ENCODE measurements at places on chromosomes 4 and X.

DNA sequence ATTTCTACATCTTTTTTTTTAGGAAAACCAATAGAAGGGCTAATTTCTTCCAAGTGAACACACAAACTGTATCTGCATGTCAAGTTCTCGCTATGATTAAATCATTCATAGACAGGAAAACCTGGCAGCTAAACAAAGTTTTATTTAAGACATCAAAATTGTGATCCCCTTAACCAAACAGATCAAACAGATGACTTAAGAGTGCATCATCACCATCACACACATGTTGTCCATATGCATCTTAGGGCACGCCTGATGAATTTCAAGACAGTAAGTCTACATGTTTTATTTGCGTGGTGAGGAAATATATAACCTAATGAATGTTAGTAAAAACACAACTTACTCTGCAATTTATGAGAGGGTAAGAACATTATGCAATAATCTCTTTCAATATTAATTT, 317.0 kb upstream of the ANXA10 start:
- no peak for DNase-seq

DNA sequence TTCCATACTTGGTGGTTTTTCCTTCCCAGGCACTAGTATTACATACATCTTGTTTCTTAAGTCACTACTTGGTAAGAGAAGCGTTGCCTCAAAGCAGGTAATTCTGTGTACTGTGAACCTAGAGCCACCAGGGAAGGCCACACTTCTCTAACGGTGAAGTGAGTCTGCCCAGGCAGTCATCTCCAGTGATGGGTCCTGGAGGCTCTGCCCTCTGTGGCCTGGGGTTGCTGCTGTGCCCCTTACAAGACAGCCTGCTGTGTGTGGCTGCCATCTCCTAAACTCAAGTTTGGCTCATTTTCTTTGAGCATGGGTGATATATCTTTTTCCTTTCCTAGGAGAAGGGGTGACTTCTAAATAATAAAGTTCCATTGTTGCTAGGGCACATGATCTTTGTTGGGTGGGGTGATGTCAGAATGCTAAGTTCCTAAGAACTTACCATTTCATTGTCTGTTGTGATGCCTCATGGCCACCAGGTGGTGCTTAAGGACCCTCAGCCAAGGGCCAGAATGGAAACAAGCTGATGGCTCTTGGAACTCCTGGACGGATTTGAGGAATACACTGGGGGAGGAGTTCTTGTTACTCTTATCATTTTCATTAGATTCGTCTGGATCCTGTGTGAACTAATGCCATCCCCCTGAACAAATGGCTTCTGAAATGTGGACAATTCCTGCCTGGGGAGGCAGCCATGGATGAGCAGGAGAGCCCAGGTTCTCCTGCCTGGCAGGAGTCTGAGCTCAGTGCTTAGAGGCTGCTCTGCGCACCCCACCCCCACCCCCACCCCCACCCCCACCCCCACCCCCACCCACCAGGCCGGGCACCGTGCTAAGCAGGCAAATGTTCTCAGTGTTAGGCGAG, 41.1 kb upstream of the WDR1 start:
- DNase-seq, result no peak

GRCh38 chr4:174457468-174457867, 64.8 kb downstream of the HPGD start:
- DNase-seq, result no peak

DNA sequence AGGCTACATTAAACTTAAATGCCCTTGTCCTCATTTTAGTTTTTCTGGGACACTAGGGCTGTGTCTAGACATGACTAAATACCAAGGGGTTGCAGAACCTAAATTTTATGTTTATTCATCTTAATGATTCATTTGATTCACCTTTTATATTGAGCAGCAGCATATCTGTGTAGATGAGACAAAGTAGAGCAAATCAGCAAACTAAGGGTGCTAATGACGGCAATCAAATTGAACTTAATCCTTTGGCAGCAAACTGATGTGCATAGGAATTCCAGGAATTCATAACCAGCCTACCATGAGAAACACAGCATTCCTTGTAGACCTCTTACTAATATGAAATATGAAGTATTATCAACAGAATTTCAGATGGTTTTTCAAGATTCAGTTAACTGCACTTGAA, 25.1 kb downstream of the EPHA5 start:
- DNase-seq, result no peak

DNA sequence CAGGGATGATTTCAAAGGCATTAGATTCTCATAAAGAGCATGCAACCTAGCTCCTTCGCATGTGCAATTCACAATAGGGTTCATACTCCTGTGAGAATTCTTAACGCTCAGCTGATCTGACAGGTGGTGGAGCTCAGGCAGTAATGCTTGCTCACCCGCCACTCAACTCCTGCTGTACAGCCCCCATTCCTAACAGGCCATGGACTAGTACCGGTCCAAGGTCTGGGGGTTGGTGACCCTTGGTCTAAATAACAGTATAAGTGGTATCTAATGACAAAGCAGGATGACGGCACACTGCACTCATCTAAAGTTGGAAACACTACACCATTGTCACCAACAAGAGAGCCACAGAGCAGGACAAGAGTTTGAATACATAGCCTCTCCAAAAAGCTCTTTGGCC, 28.5 kb downstream of the ADGRA3 start:
- DNase-seq, result no peak

DNA sequence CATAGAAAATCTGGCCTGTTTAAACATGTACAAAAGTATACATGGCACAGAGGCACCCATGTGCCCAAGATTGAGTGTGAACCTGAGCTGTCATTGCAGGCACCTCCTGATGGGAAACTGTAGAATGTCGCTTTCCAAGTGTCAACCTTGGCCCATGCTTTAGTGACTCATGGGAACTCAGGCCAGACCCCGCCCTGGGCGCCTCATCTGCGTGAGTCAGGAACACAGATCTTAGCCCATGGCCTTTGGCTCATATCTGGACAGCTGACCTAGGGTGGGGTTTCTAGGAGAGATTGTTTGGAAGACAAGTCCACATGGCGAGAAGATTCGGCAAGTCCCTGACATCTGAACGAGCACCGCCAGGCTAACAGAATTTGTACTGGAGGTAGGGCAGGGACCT, 50.0 kb downstream of the CYTL1 start:
- DNase-seq, result no peak

- peak; percentile 78 for DNase-seq
These were observed 119.5 kb upstream of the LIMCH1 start for GRCh38 chr4:41418444-41418843.

DNA sequence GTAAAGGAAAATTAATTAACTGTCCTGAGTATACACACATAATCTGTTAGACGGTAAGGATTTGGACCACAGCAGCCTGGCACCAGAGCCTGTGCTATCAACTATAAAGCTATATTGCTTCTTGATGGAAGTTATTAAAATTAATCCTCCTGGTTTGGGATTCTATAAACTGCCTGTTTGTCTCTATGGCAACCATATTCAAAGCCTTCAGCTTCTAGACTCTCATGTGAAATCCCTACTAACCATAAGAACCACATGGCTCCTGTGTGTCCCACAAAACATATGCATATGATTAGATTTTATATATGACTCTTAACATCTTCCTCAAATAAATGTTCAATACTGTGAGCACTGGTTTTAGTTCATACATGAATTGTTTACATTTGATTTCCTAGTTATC, 380.8 kb downstream of the ANKRD50 start:
- no peak for DNase-seq

DNA sequence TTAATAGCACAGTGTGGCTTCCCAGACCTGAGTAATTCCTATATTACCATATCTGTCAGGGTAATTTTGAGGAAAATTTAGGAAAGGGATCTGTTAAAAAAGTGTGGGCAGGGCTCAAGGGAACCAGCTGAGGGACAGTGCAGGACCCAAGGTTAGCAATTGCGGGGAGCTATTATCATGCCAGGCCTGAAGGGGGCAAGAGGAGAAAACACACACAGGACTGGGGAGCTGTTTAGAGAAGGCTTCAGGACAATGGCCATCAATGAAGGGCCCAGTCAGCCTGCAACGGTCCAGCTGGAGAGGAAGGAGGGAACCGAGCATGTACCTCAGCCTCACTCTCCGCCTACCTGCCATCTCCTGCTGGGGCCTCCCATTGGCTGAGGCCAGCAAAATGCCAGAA, 19.0 kb upstream of the NHS start:
- no peak for DNase-seq

GRCh38 chr4:154578919-154579318, 11.6 kb downstream of the FGA start:
- DNase-seq, result no peak

DNA sequence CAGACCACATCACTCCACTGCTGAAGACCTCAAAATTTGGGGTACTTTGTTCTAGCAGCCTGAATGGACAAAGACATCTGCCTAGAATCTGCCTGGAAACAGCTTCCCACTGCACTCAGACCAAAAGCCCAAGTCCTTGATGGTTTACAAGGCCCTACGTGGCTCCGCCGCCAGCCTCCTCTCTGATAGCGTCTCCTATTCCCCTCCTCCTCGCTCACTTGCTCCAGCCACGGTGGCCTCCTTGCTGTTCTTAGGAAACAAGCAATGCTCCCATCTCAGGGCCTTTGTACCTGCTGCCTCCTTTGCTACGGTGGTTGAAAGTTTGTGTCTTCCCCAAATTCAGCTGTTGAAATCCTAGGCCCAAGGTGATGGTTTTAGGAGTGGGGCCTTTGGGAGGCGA, 34.7 kb upstream of the SORCS2 start:
- DNase-seq, result no peak

DNA sequence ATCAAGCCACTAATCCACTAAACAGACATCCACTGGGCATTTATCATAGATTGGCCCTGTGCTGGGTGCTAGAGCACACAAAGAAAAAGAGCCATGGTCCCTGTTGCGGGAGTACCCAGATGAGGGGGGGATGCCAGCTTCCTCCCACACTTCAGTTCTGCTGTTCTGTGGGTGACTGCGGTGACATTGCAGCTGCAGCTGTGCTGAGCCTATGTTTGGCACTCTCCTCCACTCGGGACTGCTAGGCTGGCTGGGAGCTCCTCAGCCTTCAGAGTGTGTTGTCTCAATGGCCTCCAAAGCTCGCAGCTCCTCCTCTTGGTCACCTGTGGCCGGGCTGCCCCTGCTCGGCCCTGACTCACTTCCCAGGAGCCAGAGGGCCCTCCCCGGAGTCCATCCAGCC, 173.2 kb downstream of the CLCN4 start:
- DNase-seq, result no peak

- no peak for DNase-seq
These were observed 109.4 kb downstream of the ZNF518B start for GRCh38 chr4:10347815-10348214.

GRCh38 chrX:30573125-30573524, 4.4 kb downstream of the TASL start:
- DNase-seq, result no peak

DNA sequence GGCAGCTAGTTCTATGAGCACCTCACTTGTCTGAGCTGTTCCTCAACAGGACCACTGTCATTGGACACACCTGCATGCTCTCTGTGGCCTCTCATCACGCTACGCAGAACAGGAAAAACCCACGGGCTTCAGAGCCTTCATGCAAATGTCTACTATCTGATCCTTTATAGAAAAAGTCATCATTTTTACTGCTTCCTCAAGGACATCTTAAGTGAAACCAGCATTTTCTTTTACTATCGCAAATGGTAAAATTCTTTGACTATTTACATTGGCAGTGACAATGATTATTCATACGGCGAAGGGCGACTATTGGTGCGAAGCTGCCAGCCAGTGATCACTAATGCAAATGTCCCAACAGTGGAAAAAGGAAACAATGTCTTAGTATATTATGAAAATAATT, 147.0 kb downstream of the AFAP1 start:
- no peak for DNase-seq

DNA sequence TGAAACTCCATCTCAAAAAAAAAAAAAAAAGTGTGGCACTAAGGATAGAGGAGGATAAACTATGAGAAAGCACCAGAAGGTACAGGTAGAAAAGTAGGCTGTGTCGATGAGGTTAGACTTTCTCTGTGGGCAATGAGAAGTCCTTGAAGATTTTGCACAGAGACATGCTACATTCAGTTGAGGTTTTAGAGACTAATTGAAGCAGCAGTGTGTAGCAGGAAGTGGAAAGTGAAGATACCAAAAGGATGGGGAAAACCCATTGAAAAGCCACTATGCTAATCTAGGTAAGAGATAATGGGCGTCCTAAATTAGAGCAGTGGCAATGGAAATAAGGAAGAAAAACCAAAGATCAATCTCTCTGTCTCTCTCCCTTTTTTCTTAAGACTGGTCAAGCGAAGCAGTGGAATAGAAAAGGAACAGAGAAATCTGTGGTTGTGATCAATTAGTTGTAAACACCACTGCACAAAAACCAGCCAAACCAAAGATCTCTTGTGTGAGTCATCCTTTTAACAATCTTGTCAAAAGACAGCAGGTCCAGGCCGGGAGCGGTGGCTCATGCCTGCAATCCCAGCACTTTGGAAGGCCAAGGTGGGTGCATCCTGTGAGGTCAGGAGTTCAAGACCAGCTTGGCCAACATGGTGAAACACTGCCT, 3.5 kb downstream of the SPINK2 start:
- no peak for DNase-seq

DNA sequence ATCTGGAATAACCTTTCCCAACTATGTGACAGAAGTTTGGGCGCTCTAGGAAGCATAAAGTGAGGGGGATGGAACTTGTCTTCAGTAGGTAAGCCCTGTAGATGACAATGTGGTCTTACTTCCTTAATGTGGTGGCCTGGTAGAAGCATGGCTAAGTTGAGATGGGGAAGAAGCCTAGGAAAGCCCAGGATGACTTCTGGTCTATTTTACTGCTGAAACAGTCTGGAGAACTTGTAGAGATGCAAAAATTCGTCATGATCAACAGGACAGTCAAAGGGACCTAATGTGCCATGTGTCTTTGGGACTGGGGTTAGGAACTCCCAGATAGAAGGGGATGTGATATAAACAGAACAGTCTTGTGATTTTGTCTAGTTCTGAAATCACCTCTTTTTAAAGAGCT, 40.8 kb downstream of the CCNG2 start:
- DNase-seq, result no peak

- no peak for DNase-seq
These were observed 14.0 kb downstream of the TMEM154 start for GRCh38 chr4:152665691-152666395.

GRCh38 chrX:56066016-56066415, 166.1 kb upstream of the KLF8 start:
- no peak for DNase-seq

DNA sequence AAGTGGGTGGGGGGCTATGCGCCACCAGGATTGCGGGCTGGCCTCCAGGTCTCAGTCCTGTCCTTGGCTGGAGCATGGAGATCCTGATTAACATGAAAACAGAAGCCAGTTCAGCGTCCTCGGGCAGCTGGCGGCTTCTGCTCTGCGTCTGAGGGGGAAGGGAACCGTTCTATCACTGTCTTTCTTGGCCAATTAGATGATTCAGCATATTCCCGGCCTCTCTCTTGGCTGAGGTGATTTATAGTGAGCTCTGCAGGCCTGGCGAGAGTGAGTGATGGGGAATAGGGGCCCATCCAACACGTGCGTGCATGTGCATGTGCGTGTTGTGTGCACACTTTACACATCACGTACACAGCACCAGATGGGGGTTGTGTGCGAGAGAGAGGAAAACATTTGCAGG, 145.8 kb upstream of the ATP6AP2 start:
- DNase-seq, result no peak

DNA sequence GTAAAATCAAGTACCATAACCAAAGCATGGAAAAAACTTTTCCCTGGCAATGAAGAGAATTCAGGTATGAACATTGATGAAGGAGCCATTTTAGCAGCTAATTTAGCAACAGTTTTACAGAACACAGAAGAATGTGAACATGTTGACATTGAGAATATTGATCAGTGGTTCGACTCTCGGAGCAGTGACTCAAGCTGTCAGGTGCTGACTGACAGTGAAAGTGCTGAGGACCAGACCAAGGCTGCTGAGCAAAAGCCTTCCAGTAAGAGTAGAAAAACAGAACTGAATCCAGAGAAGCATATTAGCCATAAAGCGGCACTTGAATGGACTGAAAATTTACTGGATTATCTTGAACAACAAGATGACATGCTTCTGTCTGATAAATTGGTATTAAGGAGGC, 2.8 kb downstream of the TIGD2 start:
- DNase-seq, result no peak

All from LNCaP clone FGC (cell line).